ENCODE measurements at places on chromosomes 4 and X.

DNA sequence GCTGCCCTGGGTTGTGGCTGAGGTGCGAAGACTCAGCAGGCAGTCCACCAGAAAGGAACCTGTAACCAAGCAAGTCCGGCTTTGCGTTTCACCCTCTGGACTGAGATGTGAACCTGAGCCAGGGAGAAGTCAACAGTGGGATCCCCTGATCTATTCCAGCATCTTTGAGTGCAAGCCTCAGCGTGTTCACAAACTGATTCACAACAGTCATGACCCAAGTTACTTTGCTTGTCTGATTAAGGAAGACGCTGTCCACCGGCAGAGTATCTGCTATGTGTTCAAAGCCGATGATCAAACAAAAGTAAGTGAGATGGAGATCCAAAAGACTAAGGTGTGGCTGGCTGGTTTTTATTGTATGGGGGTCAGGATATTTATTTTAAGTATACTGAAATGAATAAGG, 11.3 kb downstream of the TBC1D1 start:
- no peak for DNase-seq

GRCh38 chrX:724256-724655, 93.7 kb downstream of the SHOX start:
- no peak for DNase-seq

- no peak for DNase-seq
These were observed 408 bp downstream of the TMEM33 start for GRCh38 chr4:41935652-41936021.

GRCh38 chr4:73860181-73860580, 7.1 kb downstream of the PF4V1 start:
- no peak for DNase-seq

DNA sequence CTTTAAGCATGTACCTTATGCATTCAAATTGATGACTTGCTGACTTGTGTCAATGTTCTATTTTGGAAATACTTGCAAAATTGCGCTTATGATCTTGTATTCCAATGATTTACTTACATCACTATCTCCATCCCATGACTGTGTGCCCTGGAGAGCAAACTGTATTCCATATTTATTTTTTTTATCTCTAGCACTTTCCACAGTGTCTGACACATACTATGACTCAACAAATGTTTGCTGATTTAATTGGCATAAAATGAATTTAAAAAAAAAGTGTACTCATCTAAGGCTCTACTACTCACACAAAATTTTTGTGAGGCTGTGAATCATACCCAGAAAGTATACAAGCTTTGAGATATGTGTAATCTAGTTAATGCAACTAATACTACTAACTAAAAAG, 1066.8 kb upstream of the ADGRL3 start:
- no peak for DNase-seq

- no peak for DNase-seq
These were observed 36.4 kb downstream of the TMEM154 start for GRCh38 chr4:152643153-152644035.

DNA sequence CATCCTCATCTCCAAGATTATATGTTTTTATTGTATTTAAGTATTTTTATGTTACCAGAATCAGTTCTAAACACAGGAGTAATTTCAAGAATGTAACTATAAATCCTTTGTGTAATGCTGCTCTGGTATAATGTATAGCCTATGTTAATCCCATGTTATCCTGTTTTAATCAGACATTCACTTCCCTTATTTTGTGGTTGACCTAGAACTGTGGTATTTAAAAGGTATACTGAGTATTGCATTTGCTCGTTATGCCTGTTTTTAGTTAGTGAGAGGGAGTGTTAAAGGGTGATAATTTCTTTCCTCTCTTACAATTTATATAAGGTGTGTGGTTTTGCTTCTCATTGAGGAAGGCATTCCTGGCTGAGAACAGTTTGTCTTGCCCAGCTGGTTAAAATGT, 26.2 kb downstream of the MTM1 start:
- no peak for DNase-seq

DNA sequence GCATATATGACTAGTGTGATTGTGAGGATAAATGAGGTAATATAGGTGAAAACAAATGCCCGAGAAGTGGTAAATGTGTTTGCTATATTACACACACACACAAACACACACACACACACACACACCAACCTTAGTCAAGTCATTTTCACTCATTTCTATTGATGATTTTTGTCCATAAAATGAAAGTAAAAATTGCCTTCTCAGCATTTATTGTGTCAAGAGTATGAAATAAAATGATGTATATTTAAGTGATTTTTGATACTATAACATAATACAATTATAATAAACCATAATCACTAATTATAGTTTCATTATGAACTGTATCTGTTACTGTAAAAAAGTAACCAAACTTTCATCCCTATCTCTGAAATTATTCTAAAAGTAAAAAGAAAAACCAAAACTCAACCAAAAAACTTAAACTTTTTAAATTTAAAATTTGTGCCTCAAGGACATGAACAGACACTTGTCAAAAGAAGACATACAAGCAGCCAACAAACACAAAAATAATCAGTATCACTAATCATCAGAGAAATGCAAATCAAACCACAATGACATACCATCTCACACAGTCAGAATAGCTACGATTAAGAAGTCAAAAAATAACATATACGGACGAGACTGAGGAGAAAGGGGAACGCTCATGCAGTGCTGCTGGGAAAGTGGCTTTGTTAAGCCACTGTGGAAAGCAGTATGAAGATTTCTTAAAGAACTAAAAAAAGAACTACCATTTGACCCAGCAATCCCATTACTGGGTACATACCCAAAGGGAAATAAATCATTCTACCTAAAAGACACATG, 601.0 kb downstream of the TMA16 start:
- DNase-seq, result no peak

DNA sequence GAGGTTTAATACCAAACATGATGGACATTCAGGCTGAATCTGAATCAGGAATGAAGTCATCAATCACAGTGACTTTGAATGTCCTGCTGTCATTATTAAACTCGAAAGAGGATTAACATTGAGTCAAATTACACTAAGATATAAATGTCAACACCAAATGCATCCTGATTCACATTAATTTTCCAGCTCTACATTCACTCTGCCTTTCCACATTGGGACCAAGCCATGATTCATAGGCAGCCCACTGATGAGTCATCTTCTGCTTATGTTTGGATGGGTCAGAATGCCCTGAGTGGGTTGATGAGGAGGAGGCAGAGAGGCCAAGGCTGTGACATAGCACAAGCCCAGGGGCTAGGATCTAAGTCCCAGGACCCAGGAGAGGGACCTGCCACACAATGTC, 247.6 kb upstream of the RPS6KA3 start:
- DNase-seq, result no peak

DNA sequence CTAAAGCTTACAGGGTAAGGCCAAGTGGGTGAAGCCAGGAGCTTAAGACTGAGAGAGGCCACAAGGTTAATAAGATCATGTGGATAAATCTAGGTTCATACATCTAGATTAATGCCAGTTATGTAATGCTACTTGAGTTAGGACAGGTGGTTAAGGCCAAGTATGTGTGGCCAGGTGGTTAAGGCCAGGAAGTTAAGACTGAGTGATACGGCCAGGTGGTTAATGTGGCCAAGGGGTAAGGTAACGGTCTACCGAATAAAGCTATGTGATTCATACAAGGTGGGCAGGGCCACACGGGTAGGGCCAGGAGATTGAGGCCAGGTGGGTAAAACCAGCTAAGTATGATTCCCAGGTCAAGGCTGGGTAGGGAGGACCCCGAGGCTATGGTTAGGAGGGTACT, 223.0 kb downstream of the TACR3 start:
- DNase-seq, result no peak

- no peak for DNase-seq
These were observed 96.3 kb downstream of the ZNF827 start for GRCh38 chr4:145842224-145842887.

DNA sequence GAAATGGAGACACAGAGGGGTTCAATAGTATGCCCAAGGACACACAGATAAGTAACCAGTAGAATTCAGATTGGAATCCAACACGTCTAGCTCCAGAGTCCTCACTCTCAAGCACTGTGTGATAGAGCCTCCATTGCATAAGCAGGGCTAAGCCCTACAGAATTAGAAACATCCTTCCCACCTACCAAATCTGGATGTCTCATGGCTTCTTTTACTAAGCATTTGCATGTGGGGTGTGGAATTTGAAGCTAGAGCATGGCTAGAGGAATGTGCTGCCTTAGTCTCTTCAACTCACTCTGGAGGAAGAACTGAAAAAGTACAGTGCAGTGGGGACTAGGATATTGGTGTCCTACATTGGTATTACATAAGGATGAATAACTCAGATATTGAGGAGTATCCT, 119.4 kb downstream of the MFAP3L start:
- DNase-seq, result no peak

DNA sequence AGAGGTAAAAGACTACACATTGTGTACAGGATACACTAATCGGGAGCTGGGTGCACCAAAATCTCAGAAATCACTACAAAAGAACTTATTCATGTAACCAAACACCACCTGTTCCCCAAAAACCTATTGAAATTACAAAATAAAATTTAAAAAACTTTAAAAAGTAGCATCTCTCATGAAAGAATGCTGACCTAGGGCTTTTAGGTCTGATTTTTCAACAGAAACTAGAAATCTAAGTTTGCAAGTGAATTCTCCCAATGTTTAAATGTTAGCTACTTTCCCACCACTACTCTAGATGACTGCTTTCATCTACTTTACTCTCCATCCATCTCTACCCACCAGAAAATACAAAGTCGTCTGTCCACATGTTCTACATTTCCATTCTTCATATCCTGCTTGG, 1447.7 kb downstream of the RPA4 start:
- DNase-seq, result no peak

- no peak for DNase-seq
These were observed 64.8 kb downstream of the TSC22D3 start for GRCh38 chrX:107710617-107711391.

GRCh38 chrX:96578781-96579180, 105.9 kb upstream of the DIAPH2 start:
- no peak for DNase-seq

DNA sequence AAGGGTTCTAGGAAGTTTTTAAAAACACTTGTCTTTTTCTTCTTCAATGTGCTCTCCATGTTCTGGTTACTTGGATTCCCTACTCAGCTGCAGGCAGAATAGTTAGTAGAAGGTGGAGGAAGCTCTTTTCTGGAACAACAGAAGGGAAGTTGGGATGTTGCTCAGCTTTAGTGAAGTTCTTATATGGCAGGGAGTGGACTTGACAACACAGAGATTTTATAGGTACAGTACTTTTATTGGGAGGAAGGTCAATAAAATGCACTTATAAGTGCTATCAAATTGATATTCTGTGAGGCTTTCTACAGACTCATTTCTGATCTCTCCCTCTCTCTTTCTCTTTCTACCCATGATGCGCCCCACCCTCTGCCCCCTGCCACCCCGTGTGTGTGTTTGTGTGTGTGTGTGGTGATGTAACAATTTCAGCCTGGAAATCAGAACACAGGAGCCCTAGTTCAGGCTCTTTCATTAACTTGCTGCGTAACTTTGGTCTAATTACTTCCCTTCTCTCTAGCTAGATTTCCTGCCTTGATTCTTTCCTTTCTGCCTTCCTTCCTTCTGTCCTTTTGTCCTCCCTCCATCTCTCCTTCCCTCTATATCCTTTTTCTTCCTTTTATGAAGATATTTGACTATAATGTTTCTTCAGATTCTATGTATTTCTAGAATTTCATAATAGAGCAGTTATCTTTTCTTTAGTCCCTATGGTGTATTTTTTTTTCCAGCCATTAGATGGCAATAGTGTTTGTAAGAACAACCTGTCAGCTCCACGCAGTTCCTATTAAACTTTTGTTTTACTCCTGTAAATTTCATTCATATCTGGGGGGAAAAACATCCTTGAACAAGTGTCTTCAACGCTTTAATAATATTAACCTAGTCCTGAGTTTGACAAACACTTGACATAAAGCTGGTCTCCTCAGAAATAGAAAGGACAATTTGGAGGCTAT, 37.1 kb downstream of the HEPH start:
- DNase-seq, result no peak

DNA sequence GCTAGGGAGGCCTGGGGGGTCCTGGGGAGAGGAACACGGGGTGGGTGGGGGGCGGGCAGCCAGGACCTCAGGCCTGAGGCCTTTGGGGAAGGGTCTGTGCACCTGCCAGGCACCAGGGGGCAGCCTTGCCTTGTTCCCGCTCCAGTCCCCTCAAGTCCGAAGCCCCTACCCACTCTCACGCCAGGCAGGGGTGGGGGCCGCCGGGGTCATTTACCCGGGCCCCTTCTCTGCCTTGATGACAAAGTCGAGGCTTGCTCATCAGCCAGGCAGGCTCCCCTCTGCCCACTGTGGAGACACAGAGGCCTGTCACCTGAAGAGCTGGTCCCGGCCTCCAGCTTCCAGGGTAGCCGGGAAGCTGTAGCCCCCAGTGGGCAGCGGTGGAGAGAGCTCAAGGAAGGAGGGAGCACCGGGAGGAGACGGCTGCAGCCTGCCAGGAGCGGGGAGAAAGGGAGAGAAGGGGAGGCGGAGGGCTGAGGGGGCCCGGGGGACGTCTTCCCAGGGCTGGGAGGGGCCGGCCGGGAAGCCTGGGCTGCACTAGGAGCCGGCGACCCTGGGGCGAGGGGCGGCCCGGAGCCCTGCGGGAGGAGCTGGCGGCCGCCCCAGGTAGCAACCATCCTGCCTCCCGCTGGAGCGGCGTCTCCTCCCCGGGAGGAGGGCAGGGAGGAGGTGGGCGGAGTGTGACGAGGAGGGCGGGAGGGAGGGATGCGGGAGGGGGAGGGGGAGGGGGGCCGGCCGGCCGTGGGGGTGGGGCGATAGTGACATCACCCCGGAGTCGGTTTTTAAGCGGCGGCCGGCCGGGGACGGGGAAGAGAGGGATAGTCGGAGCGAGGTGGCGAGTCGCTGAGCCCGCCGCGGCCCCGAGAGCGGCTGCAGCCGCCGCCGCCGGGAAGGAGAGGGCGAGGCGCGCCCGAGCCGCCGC, at the start of gene SLC6A8:
Gene SLC6A8, plus strand, starts transcription at position 806 of the 919 bp plus-strand sequence. CDS start 649 bp downstream, outside the sequence.
- DNase-seq, result peak; percentile 66

DNA sequence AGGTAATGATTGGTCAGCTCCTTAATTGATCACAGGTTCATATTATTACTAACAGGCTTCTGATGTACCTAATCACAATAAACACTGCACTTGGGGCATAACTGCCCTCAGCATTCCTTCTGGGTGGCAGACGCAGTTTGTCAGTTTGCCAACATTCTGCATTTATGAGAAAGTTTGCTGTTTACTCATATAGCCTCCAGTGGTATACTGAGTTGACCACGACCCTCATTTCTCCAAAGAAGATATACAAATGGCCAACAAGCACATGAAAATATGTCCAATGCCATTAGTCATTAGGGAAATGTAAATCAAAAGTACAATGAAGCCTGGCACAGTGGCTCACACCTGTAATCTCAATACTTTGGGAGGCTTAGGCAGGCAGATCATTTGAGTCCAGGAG, 26.3 kb downstream of the EFHC2 start:
- no peak for DNase-seq

- DNase-seq, result no peak
These were observed 28.1 kb upstream of the RASL11B start for GRCh38 chr4:52833941-52834525.

DNA sequence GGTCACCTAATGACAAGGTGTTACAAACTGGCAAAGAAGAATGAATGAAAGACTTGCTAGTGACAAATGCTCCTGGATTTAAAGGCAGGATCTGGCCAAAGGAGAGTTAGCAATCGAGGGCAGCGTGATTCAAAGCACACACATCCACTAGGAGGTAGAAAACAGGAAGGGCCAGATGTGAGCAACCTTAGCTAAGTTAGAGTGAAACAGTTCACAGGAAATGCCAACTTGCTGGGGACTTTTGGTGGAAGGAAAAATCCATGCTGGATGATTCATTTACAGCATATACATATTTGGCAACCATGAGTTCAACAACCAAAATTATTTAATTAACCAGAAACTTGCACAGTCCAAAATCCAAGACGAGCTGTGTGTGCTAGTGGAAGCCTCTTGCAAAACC, 276.9 kb downstream of the PTTG2 start:
- peak; percentile 37 for DNase-seq
